ENCODE measurements at places on chromosomes 7 and 10.

GRCh38 chr10:101111547-101111946, 19.6 kb upstream of the TLX1 start:
- no peak for DNase-seq

DNA sequence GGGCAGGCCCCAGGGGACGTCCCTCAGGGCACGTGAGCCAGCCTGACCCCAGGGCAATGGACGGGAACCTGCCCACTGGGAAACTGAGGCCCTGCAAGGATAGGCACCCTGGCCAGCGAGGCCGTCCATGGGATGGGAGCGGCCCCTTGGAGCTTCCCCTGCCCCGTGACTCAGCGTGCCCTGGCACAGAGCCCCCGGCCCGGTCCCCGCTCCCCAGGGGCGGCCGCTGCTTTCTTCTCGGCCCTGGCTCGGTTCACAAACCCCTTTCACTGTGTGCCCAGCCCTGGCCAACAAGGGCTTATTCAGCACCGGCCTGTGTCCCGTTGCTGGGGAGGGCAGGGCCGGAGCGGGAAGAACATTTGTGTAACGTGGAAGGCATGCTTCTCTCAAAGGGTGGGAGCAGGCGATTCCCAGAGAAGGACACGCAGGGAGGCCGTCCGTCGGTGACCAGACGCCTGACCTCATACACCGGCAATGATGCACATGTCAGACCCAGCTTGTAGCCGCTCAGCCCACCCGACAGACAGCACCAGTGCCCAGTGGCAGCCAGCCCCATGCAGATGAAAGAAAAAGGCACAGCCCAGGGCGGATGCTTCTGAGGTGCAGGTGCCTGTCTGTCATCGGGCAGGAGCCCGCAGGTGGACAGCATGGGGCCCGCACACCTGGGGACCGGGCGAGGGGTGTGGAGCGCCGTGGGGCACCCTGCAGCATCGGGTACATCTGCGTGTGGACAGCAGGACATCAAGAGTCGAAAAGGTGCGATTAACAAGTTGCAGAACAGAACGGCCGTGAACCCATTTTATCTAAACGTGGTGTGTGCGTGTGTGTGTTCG, 94.5 kb downstream of the PDGFA start:
- peak; percentile 74 for DNase-seq

DNA sequence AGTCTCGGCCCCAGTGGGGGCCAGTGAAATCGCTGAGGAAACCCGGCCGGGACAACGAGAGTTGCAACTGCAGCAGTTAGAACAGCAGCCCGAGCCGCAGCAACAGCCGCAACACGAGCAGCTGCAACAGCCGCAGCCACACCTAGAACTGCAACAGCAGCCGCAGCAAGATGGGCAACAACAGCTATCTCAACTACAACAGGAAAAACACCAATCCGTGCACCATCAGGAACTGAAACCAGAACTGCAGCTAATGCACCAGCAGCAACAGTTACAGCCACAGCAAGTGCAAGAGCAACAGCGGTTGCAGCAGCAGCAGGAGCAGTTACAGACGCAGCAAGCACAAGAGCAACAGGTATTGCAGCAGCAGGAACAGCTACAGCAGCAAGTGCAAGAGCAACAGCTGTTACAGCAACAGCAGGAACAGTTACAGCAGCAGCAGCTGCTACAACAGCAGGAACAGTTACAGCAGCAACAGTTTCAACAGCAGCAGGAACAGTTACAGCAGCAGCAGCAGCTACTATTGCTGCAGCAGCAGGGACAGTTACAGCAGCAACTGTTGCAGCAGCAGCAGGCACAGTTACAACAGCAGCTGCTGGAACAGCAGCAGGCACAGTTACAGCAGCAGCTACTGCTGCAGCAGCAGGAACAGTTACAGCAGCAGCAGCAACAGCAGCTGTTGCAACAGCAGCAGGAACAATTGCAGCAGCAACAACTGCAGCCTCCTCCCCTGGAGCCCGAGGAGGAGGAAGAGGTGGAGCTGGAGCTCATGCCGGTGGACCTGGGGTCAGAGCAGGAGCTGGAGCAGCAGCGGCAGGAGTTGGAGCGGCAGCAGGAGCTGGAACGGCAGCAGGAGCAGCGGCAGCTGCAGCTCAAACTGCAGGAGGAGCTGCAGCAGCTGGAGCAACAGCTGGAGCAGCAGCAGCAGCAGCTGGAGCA, 6.1 kb downstream of the ZNF853 start:
- DNase-seq, result no peak

DNA sequence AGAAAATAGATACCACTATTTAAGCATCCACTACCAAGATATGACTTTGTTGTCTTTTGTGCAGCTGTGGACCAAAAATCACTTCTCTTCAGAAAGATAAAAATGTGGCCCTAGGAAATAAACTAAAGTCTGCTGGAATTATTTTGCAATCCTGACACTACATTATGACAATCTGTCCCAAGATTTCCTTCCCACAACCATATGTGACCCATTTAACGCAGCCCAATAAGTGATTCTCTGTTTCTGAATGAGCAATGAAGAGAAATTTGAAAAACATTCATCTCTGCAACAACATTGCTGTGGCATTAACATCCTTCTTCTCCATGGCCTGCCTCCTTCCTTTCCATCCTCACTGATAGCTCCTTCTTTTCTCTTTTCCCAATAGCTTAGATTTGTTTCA, 212.0 kb downstream of the TSPAN12 start:
- DNase-seq, result no peak

DNA sequence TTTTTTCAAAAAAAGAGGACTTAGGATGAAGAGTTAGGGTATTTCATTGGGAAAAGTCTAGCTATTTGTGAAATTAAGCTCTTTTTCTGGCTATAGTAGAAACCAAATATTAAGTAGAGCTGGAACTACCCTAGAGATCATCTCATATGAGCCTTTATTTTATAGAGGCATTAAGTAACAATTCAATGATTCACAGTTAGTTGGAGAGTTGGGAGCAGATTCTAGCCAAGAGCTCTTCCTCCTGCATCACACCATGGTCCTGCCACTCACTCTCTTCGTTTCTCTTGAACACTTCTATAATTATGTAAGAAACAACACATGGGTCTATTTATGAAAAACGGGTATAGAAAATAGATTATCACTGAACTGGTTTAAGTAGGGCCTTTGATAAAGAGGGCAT, 76.1 kb upstream of the ANK3 start:
- DNase-seq, result no peak

DNA sequence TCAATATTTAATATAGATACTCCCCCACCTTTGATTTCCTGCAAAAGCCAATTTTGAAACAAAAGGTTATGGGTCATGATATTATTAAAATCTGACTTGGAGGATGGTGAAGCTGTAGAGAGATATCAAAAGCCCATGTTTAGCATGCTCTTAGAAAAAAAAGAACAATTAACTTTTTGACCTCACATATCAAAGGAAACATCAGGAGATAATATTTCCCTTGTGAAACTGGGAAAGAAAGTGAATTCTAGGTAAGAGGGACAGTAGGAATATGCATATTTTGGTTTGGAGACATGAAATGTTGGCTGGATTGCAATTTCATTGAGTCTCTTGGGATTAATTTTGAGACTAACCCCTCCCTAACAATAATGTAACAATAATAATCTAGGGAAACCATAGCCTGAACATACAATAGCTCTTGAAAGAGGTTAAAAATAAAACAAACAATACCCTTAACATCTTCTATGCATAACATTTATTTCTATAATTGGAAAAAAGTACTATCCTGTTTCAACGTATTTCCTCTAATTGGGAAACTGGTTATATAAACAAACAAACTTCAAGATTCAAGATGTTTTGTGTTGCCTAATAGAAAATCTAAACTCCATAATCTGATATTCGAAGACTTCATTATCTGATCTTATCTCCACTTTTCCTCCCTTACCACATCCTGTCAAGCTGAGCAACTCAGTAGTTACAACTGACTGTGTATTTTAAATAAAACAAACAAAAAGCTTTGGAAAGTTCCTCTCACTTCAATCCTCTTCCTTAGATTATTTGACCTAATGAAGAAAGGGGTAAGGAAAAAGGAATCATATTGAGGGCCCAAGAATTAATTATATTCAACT, 14.8 kb downstream of the TMEM26 start:
- DNase-seq, result no peak

DNA sequence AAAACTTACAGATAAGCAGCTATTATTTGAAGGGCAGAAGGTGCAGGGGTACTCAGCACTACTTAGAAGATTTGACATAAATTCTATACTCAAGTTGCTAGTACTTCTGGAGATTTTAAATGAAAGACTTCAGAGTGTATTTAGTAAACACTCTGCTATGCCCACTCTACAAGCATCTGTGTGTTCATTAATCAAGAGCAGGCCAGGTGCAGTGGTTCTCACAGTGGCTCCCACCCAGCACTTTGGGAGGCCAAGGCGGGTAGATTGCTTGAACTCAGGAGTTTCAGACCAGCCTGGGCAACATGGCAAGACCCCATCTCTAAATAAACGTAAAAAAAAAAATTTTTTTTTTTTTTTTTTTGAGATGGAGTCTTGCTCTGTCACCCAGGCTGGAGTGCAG, 38.9 kb upstream of the TOMM7 start:
- DNase-seq, result no peak

DNA sequence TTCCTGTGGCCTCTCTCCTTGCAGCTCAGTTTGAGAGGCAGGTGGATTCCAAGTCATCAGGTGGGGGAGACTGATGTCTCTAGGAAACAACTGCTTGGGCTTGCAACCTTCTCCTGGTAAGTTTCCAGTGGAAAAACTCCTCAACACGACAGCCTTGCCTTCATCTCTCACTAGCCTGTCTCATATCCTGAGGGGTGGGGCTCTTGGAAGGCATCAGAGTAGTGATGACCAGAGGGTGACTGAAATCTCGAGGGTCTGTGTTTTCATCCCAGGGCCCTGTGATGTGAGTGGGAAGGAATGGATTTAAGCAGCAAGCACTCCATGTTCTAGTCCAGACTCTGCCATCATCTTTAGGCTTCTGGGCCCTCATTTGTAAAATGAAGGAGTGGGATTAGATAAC, 107.0 kb downstream of the NRP1 start:
- DNase-seq, result no peak

GRCh38 chr7:125059861-125060456, 130.3 kb upstream of the POT1 start:
- DNase-seq, result no peak

DNA sequence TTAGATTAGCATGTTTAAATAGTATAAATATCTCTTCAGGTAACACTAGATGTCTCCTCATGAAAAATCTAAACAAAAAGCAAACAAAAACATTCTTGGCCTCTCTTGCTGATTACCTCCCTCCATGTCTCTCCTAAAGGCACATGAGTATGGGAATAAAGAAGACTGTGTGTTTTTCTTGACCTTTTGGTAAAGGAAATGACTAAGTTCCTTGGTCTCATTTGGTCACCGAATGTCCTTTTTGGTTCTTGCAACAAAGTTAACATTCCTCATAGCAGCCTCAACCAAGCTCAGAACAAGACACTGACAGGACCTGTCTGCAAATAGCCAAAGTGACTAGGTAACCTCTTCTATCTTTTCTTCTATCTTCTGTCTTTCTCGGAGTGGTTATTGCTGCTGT, 35.5 kb downstream of the POM121L12 start:
- DNase-seq, result no peak
